ENCODE measurements at places on chromosomes 16 and 17.
A peak's percentile ranks its signal among the peaks of the same experiment; 100 is the strongest.

GRCh38 chr16:57544124-57544653 is 1.7 kb downstream of the ADGRG5 start:
- DNase-seq = peak; percentile 24

DNA sequence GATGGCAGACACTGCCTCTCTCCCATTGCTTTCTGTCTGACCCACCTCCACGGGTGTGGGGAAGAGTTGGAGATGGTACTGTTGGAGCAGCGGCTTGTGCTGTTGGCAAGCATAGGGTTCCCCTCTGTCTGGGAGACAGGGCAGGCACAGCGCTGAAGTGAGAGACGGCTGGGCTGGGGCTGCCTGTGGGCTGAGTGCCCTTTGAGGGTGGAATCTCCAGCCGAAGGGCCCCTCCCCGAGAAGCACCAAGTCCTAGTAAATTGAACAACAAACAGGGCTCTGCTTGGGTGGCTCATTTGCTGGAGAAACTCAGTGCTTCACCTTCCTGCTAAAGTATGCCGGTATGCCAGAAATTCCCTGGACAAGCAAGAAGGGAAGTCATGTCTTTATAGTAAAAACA is 79.7 kb downstream of the KSR1 start:
- DNase-seq = no peak

DNA sequence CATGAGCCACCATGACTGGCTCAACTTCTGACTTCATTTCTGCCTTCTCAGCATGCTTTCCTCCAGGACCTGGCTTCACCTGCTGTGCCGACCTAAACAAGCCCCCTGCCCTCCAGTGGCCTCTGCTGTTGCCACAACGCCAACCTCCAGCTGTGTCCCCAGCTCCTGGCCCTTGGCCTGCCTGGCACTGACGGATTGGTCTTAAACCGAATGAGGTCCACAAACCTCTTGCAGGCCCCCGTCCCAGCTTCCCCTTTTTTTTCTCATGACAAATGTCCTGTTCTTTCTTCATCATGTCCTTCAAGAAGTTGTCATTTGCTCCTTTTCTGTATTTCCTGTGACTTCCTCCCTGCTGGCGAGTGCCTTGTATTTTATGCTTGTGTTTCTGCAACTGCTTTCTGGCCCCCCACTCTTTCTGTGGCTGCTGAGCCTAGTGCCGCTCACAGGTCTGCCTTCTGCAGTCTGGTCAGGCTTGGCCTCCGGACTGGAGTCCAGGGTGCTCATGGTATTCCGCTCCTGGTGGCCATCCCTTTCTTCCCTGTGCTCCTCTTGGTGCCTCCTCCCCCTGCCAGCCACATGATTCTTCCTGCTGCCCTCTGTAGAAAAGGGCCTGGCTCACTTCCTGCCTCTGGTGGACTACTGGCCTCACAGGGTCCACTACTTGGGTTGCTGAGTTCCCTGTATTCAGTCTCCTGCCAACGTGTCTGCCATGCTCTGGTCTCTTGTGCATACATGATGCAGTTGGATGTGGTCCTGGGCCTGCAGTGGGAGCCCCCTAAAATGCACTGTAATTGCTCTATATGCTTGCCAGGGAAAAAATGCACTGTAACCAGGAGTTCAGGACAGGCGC is 2.9 kb downstream of the ATP6V0C start:
- DNase-seq = no peak

DNA sequence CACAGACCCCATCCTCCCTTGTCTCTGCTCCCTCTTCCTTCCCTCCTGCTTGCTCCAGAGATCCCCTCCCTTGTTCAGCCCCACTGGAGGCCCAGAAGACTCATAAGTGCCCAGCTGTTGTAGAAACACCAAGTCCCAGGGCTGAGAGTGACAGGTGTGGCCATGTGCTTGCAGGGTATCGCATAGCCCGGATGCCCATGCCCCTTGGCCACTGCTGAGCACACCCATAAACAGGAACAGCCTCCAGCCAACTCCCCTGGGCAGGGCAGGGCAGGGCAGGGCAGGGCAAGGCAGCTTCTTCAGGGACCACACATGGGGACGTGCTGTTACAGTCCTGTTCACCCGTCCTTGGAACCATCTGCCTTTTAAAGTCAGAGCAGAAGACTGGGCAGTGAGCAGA is 2.0 kb downstream of the CACNG1 start:
- DNase-seq = no peak

- no peak for DNase-seq
Measured at GRCh38 chr17:30599428-30600059, 122.3 kb downstream of the GOSR1 start.

DNA sequence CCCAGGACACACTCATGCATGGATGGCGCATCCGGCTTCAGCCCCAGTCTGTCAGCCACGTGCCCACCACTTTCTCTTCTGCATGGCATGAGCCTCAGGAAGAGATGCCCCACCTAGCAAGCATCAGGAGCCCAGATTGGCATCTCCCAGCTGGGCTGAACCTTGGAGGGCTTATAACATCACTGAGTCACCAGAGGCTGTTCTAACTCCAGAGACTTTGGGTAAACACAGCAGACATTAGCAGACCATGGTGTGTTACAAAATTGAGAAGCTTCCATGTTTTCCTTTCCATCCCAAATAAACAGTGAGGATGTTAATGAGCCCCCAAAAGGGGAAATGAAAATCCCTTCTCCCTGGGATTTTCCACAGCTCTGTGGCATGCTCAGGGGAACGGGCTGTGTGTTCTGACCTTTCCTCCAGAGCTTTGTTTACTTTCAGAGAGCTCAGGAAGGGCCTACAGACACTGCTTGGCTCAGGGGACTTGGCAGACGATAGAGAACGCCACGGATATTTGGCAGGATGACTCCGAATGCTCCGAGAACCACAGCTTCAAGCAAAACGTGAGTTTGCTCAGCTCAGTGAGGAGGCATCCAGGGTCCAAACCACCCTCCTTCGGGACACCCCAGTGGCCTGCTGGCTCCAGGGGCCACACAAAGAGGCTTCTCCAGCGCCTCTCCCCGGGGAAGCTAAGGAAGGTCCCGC is 16.5 kb downstream of the GLP2R start:
- DNase-seq = no peak

DNA sequence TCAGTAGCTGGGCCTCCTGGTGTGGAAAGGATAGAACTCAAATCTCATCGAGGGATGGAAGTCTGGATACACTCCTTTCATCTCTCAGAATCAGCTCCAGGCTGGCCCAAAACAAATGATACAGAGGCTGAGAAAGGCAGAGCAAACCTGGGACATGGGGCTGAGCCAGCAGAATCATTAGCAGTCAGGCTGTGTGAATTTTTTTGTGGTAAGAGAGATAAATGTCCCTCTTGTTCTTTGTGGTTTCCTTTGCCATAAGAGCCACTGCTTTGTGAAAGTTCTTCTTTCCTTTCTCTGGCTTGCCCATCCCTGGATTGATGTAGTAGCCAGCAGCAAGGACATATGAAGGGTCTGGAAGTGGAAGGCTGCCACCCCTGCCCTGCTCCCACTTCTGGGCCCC is 146.2 kb downstream of the CDH13 start:
- DNase-seq = no peak

DNA sequence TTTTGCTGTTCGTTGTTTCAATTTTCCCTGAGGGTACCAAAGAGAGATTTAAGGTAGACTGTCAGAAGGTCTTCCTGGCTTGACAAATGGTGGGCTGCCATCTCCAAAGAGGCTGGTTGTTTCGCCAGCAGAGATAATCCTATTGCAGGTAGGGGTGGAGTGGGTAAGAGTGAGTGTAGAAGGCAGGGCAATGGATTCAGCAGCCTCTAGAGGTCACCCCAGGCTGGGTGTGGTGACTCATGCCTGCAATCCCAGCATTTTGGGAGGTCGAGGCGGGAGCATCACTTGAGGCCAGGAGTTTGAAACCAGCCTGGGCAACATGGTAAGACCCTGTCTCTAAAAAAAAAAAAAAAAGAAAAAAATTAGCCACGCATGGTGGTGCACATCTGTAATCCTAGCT is 34.6 kb downstream of the DCAKD start:
- DNase-seq = no peak

- DNase-seq = no peak
Measured at GRCh38 chr17:68865584-68865983, 89.6 kb downstream of the ABCA8 start.

- no peak for DNase-seq
Measured at GRCh38 chr17:69123626-69124025, 18.1 kb downstream of the ABCA6 start.

GRCh38 chr16:76573281-76573680 is 296.1 kb downstream of the CNTNAP4 start:
- DNase-seq = no peak

DNA sequence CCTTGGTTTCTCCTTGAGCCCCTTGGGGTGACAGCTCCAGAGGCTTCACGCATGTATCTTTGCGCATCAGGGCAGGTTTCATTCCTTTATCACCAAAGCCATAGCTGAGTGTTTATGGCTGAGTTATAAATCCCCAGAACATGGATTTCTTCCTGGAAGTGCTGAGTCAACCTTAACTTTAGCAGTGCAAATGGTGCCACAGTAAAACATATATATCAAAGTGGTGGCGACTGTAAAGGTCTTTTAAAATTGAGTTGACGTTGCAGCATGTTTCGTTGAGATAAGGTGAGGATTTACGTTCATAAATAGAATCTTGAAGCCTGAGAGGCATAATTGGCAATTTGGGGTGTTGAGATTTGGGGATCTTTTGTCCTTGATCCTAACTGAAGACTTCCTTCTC is 214.1 kb downstream of the HS3ST4 start:
- DNase-seq = no peak

DNA sequence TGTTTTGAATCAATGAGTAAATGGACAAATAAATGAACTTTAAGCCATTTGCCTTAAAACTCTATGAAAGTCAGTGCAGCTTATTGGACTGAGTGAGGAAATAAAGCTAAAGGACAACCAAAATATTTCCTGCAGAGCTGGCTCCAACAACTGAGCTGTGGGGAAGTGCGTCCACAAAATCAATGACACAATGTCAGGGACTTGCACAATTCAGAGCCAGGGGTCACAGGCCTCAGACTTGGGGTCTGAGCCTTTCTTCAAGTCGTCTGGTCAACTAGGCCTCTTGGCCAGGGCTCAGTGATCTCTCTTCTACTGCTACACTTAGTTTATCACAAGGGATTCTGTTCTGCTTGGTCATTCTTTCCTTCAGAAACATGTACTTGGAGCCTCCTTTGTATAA is 26.2 kb upstream of the RHBDL3 start:
- DNase-seq = no peak

DNA sequence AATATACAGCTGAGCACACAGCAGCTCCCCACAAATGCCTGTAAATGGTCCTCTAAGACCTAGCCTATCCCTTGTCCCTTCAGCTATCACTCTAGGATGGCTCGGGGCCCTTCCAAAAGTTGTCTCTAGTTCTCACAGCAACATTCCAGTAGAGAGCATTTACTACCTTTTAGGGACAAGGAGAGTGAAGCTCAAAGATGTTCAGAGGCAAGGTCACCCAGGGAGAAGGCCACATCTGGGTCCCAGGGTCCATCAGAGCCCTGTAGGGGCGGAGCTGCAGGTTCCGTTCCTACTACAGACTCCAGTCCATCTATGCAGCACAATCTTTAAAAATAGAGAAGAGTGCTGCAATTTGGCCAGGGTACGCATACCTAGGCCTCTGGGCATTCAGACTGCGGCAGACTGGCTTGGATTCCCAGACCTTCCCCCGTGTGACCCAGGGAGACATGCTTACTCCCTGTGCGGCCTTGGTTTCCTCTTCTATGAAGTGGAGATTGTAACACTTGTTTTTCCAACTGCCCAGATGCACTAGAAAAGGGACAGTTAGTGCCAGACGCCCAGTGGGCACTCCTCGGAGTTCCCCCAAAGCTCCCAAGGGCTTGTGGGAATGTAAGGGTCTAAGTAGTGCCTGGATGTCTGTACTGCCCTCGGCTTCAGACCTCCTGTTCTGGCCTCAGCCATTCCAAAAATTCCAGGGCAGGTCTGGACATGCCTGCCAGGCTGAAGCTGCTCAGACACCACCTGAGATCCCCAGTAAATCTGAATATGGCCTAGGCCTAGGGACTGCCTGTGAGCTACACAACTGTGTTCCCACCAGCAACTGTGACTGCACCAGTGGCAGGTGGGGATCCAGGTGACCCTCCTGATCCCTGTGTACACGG is 2.5 kb downstream of the SLC12A4 start:
- no peak for DNase-seq

DNA sequence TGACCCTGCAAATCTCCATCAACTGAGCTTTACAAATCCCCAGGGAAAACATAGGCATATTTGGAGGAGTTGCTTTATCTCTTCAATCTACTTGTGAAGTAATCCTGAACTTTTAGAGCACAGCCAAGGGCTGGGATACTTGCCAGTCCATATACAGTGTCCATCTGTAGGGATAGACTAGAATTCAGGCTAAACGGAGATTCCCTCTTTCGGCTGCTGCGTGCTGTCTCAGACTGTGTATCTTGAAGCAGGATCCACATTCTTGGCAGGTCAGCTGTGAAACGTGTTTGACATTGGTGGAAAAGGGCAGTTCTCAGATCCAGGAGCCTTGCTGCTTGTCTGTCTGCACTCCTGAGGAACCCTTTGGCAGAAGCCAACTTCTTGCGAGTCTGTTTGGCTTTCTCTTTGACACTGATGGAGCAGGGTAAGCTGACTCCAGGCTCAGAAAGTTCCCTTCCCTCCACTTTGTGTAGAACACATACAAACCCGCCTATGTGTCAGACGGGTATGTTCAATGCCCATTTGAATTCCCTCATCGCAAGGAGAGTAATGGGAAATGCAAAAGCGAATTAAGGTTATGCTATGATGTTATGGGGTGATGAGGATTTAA is 221.8 kb downstream of the MAP2K4 start:
- no peak for DNase-seq

- no peak for DNase-seq
Measured at GRCh38 chr17:2869604-2870003, 73.4 kb downstream of the RAP1GAP2 start.

DNA sequence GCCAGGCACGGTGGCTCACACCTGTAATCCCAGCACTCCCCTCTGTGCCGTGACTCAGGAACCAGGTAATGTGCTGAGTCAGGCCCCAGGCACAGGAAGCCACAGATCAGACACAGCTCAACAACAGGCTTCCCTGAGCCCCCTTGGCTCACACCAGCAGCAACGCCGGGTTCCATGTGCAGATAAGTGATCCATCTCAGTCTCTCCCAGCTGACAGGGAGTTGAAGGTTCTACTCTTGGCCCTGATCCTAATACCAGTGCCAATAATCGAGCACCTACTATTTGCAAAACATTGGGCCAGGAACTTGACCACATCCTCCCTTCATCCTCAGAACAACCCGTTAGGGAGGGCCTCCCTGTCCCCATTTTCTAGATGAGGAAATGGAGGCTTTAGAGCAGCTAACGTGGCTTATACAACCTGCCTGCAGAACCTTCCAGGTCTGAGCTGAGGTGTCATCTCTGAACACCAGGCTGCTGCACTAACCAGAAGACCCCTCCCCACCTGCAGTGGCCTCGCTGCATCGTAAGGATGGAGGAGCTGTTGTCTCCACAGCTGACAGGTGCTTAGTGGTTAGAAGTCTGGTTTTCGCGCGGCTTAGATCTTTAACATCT is 64.8 kb upstream of the AMZ2 start:
- DNase-seq = peak; percentile 81
